CD8-positive, alpha-beta T cell (primary cell): ENCODE measurements at places on chromosomes 3 and 15. TPM values are rescaled to one million over a fixed set of nuclear protein-coding genes. Genes with fewer than 3 reads are reported as not detected.

GABRB3 gene
- 0.11 TPM for total RNA-seq

KBTBD13 gene
- not detected for total RNA-seq

ZNF654 gene
- total RNA-seq = 13.2 TPM

GOLGA8M gene
- total RNA-seq = 2.2 TPM

RASGRP1 gene
- 65.2 TPM for total RNA-seq

CACNA2D2 gene
- 7.2 TPM for total RNA-seq

EFCC1 gene
- 0.17 TPM for total RNA-seq

CMTM8 gene
- total RNA-seq = 0.87 TPM

LYZL4 gene
- total RNA-seq = not detected

SRGAP3 gene
- total RNA-seq = 2.2 TPM

CLRN1 gene
- total RNA-seq = not detected

SLC38A3 gene
- 7.2 TPM for total RNA-seq

STX19 gene
- total RNA-seq = not detected

PLS1 gene
- 2.0 TPM for total RNA-seq

ASB14 gene
- total RNA-seq = not detected

GOLGA6A gene
- total RNA-seq = not detected

GPR171 gene
- 11.5 TPM for total RNA-seq

THBS1 gene
- 16.1 TPM for total RNA-seq

MYL3 gene
- total RNA-seq = not detected

NANOGP8 gene
- not detected for total RNA-seq

RYR3 gene
- total RNA-seq = not detected

COL6A6 gene
- not detected for total RNA-seq

STRIT1 gene
- total RNA-seq = not detected

RARB gene
- total RNA-seq = not detected

MESP2 gene
- not detected for total RNA-seq
